ENCODE measurements at places on chromosomes 7 and 10.

DNA sequence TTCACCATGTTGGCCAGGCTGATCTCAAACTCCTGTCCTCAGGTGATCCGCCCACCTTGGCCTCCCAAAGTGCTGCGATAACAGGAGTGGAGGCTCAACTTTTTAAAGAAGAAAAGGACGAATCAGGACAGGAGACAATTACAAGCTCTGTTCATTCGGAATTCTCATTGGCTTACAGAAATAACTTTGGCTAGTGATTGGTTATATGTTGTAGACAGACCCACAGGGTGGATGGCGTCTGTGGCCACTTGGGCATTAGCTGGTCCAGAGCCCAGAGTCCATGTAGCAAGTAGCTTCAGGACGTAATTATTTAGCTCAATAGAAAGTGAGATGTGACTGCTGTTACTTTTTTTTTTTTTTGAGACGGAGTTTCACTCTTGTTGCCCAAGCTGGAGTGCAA is 160.5 kb upstream of the TNRC18 start:
- no peak for DNase-seq

- DNase-seq = no peak
Observed at GRCh38 chr7:33861947-33862346, 43.4 kb upstream of the BMPER start.

DNA sequence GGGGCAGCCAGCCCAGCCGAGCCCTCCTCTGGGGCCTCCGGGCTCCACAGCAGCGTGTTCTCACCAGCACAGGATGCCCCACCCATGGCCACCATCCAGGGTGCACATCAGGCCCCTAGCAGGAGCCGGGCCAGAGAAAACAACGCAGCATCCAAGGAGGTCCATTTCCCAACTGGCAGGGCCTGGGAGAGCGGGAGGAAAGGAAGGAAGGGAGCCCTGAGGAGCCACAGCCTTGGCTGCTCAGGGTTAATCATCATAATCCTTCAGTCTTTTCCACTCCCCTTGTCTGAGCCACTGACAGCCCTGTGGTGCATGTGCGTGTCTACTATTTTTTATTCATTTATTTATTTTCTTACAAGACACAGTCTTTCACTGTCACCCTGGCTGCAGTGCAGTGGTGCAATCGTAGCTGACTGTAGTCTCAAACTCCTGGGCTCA is 3.6 kb downstream of the PLAC9 start:
- no peak for DNase-seq

- no peak for DNase-seq
Observed at GRCh38 chr7:54877683-54878082, 118.7 kb upstream of the SEC61G start.

GRCh38 chr7:74480861-74481417 is 27.2 kb downstream of the GTF2IRD1 start:
- DNase-seq = peak; percentile 65

GRCh38 chr10:11876324-11876723 is 53.2 kb downstream of the PROSER2 start:
- no peak for DNase-seq

GRCh38 chr7:158432369-158433341 is 155.0 kb downstream of the PTPRN2 start:
- no peak for DNase-seq

GRCh38 chr7:130374507-130374906 is 5.8 kb upstream of the CPA1 start:
- DNase-seq = no peak

GRCh38 chr10:28137907-28138880 is 139.3 kb upstream of the ODAD2 start:
- DNase-seq = no peak

GRCh38 chr10:125103924-125104323 is 56.4 kb downstream of the CTBP2 start:
- no peak for DNase-seq

DNA sequence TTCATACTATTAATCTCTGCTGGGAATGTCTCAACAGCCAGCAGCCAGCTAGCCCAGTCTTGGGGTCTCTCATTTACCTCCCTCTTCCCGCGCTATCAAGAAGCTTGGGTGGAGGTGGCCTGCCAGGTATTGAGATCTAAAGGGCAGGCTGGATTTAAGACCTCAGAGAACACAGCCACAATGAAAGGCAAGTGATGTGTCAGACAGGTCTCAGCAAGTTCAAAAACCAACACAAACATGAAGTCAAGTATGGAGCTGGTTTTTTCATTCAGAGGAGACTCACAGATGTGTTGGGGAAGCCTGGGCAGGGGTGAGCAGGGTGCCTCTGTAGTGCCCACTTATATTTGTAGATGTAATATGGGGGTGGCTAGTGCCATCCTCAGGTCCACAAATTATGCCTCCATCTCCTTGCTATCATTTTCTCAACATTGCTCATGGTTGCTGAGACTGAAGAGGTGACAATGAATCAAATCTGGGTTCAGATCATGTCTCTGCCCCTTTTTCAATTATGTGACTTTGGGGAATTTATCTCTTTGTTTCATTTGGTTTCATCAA is 27.7 kb upstream of the CROT start:
- no peak for DNase-seq

DNA sequence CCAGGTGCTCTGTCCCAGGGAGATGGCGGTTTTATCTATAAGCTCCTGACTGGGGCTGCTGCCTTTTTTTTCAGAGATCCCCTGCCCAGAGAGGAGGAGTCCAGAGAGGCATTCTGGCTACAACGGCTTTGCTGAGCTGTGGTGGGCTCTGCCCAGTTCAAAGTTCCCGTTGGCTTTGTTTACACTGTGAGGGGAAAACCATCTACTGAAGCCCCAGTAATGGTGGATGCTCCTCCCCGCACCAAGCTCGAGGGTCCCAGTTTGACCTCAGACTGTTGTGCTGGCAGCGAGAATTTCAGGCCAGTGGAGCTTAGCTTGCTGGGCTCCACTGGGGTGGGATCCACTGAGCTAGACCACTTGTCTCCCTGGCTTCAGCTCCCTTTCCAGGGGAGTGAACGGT is 16.4 kb upstream of the SLC26A5 start:
- no peak for DNase-seq

DNA sequence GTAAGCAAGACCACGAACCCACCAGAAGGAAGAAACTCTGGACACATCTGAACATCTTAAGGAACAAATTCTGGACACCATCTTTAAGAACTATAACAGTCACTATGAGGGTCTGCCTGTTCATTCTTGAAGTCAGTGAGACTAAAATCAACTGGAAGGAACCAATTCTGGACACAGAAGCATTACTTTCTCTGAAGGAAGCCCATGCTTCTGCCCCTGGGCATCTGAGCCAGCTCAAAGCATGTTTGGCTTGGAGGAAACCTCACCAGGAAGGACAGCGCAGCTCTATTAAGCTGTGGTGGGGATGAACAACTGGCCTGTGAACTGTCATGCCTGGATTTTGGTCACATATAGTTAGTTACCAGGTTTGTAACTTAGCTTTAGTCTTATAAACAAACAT is 132.4 kb upstream of the GDF10 start:
- no peak for DNase-seq

- DNase-seq = no peak
Observed at GRCh38 chr7:19725770-19726169, 16.9 kb upstream of the POLR1F start.

DNA sequence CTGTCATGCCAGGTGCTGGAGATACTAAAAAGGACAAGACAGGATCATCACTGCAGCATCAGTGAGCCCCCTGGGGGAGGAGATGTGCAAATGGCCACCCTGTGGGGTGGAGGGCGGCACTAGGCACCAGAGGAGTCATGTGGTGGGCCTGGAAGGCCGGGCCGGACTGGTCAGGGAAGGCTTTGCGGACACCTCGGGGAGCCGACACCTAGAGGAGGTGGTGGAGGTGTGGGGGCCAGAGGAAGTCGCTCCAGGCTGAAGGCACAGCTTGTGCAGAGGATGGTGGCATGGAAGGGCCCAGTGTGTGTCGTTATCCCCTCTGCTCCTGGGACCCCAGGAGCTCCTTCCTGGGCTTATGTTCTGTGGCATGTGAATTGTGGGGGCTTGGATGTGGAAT is 437.7 kb downstream of the RPS24 start:
- DNase-seq = no peak

DNA sequence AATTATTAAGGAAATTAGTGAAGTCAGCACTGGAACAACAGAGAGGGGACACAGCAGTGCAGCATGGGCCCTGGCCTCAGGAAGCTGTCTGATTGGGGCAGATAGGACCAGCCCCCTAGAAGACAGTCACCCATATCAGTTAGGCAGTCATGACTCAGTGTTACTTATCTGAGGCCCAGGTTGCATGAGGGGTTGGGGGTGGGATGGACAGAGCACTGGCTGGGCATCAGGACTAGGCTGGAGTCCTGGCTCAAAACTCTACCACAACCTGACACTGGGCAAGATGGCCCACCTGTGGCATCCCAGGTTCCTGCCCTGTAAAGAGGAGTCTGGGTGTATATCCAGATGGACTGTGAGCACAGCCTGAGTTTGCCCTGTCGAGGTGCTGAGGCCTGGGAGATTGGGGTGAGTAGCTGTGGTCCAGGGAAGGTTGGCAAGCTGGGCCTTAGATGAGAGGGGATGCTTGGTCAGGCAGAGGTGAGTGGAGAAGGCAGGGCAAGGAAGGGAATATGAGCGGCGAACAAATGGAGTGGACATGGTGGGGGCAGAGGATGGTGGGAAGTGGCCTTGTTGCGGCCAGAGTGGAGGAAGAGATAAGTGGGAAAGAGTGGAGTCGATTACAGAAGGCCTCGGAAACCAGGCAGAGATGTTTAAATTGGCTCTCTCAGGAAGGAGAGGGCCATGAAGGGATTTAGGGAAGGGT is 37.5 kb downstream of the HK1 start:
- no peak for DNase-seq

DNA sequence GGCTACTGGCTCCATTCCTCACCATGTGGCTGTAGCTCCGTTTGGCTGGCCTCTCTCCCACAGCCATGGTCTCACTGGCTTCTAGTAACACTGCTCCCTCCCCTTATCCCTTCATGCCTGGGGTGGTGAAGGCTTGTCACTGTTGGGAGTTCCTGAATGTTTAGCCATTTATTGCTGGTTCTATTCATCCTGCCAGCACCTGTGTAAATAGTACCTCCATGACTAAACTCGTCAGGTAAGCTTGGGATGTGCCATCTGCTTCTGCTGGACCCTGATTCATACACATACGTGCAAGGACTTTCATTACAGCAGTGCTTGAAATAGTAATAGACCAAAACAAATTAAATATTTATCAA is 61.6 kb downstream of the CCDC71L start:
- DNase-seq = no peak

- DNase-seq = no peak
Observed at GRCh38 chr7:118609207-118609606, 384.7 kb downstream of the ANKRD7 start.

- no peak for DNase-seq
Observed at GRCh38 chr10:8163824-8164223, 109.3 kb downstream of the GATA3 start.

- DNase-seq = no peak
Observed at GRCh38 chr10:369221-369683, 234.0 kb downstream of the ZMYND11 start.

GRCh38 chr7:106166651-106167342 is 54.7 kb upstream of the SYPL1 start:
- DNase-seq = peak; percentile 64

- DNase-seq = no peak
Observed at GRCh38 chr7:106348231-106348630, 63.4 kb upstream of the NAMPT start.

- no peak for DNase-seq
Observed at GRCh38 chr7:11424006-11424405, 408.0 kb downstream of the THSD7A start.

DNA sequence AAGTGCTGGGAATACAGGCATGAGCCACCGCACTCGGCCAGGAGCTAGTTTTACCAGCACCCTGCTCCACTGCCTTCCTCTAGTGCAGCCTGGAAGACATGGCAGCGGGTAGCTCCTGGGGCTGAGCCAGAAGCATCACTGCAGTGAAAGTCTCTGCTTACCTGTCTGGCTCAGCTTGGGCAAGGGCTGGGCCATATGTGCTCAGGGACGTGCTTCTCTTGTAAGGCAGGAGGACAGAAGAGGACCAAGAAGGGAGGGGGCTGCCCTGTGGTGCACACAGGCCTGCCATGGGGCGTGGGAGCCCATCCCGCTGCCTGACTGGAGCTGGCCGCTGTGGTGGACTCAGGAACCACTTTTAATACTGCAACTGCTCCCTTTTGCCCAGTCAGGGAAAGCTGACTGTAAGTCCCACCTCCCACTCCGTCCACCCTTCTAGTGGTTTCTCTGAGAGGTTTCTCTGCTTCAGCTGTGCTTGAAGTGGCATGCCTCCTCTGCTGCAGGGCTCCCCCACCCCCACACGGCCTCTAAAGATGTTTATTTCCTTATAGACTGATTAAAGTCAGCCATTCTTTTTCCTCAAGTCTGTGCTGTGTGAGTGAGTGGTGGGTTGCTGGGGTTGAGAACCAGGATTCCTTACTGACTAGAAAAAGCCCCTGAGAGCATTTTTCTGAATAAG is 25.3 kb upstream of the C10orf95 start:
- no peak for DNase-seq

GRCh38 chr10:4646547-4646946 is 179.5 kb upstream of the AKR1E2 start:
- no peak for DNase-seq

DNA sequence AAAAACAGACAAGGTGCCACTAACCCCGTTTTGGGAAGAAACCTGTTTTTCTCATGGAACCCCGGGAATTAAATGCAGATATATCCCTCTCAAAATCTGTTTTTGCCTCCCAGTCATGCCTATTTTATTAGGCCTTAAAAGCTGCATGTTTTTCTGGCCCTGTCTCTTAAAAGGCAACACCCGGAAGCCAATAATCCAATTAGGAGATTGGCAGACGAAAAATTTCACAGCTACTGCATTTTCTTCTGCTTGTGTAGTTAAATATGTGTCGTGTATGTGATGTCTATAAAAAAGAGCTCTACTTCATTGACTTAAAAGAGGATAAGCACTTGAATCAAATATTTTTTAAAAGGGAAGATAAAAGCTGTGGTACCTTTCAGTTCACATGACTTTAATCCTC is 31.9 kb upstream of the OPTN start:
- DNase-seq = no peak

DNA sequence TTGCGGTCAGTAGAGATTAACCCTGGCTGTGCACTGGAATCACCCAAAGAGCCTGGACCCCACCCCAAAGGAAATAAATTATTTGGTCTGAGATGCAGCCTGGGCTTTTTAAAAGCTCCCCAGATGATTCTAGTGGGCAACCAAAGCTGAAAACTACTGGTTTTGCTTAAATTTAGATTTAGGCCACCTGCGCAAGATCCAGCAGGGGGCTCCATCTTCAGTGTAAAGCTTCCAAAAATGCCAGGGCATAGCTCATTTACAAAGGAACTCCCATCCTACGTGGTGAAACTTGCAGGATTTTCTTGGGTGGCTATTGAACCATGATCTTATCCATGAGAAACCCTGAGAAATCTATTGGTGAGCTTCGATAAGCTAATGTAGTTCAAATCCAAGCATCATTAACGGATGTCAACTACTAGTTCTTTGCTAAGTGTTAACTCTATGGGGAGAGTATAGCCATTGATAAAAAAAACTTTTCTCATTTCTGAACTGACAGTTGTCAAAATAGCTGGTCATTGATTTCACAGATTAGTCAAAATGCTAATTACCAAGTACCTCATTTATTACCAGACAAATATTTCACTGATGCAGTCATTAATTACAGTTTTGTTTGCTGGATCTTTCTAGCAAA is 315.3 kb downstream of the LHFPL3 start:
- DNase-seq = no peak
